ENCODE measurements at places on chromosomes 2 and 18. TPM values are rescaled to one million over a fixed set of nuclear protein-coding genes. Genes with fewer than 3 reads are reported as not detected.

Gene RBMS1
- 69.7 TPM for total RNA-seq

Gene GAD1
- total RNA-seq: not detected

Gene SPR
- 44.1 TPM for total RNA-seq

Gene RGPD3
- 0.05 TPM for total RNA-seq

Gene FZD7
- total RNA-seq: 10.5 TPM

Gene UGT1A3
- not detected for total RNA-seq

Gene NDC80
- 6.4 TPM for total RNA-seq

Gene COPS8
- total RNA-seq: 133 TPM

Gene ESPNL
- total RNA-seq: 0.53 TPM

Gene CDK15
- 1.6 TPM for total RNA-seq

Gene GPBAR1
- total RNA-seq: 0.35 TPM

Gene HAT1
- 37.2 TPM for total RNA-seq

Gene IL36B
- total RNA-seq: not detected

Gene PLCD4
- total RNA-seq: 0.93 TPM

Gene L3MBTL4
- 0.53 TPM for total RNA-seq

Gene SLC30A3
- total RNA-seq: 6.5 TPM

Gene TGFA
- total RNA-seq: 0.93 TPM

Gene CD8B
- not detected for total RNA-seq

Gene PLEK
- total RNA-seq: 0.12 TPM

Gene RNF138
- total RNA-seq: 19.3 TPM

Gene OST4
- total RNA-seq: 478 TPM

Gene RAX
- total RNA-seq: not detected
